ENCODE measurements at places on chromosomes 5 and 9.

DNA sequence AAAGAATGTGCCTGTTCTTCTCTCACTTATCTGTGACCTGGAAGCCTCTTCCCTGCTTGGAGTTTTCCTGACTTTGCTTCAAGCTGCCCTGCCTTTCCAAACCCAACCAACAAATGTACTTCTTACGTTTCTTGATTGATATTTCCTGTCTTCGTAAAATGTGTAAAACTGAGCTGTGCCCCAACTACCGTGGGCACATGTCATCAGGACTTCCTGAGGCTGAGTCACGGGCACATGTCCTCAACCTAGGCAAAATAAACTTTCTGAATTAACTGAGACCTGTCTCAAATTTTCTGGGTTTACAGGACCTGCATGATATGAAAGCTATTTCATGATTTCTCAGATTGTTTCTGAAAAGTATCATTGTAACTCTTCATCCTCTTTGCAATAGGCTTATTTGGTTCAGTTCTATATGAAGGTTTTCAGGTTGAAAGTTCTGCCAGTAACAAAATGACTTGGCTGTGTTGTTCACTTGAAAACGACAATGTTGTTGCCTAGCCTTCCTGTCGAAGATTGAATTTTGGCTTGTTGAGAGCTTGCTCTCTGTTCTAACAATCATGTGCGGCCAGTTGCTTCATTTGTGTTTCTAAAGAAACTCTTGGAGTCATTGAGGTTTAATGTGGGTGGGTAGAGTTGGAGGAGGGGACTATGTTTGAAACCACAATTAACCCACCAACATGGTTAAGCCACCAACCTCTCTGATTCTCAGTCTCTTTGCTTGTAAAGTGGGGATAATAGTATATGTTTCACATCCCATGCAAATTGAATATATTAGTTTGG, 145.6 kb downstream of the FBXL7 start:
- no peak for DNase-seq

DNA sequence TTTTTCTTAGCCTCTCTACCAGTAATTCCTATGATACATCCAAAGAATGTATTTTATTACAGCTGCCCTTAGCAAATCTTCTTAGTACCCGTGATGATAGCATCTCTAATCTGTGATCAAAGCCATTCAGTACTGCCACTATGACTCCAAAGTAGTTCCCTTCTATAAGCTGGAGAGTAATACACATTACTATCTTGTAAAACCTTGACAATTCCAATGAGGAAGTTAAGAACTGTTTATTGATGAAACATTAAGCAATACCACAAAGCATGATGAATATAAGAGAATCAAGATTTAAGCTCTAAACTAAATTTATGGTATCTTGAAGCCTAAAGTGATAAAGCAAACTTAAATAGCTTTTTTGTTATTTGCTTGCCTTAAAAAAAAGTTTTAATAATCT, 86.1 kb downstream of the SMIM23 start:
- no peak for DNase-seq

- no peak for DNase-seq
Observed at GRCh38 chr9:119844431-119844830, 475.2 kb upstream of the BRINP1 start.

DNA sequence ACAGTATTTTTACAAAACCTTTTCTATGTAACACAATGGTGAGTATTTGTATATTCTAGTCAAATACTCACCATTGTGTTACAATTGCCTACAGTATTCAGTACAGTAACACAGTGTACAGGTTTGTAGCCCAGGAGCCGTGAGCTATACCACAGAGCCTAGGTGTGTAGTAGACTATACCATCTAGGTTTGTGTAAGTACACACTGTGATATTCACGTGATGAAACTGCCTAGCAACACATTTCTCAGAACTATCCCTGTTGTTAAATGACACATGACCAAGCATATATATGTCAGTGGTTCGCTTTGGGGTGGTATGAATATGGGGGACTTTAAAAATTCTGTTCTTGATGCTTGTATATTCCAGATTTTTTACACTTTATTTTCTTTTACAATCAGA, 21.3 kb downstream of the SH3PXD2B start:
- no peak for DNase-seq

GRCh38 chr5:8329773-8330172, 460.8 kb downstream of the MTRR start:
- no peak for DNase-seq

DNA sequence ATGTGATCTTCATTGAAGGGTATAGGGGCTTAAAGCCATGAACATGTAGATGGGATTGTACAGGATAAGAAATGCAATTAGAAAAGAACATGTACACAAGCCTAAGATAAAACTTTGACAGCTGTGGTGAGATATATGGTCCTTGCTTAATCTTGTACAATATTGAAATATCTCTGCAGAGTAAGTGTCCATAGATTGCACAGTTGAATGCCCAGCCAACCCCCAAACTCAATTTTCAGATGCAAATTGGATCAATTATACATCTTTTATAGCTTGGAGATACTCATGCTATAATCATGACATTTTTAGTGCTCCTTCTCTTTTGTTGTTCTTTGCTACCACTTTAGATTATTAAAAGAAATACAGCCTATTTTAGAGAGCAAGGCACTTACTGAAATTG, 59.5 kb upstream of the CHSY3 start:
- no peak for DNase-seq

DNA sequence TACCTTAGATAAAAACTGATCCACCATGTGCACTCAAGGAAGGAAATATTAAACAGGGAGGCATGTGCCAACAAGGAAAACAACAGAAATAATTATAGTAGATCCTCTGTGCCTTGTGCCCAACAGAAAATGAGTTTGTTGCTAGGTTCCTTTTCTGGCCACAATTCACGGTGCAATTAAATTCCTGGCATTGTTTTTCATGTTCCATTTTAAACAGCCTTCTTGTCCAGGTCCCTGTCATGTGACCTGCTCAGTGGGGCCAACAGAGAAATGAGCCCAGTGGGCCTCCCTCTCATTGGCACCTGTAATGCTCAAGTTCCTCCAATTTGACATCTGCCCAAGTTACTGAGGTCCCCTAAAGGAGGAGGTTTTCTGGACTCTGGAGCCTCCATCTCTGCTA, 56.5 kb downstream of the SPOCK1 start:
- DNase-seq = no peak

DNA sequence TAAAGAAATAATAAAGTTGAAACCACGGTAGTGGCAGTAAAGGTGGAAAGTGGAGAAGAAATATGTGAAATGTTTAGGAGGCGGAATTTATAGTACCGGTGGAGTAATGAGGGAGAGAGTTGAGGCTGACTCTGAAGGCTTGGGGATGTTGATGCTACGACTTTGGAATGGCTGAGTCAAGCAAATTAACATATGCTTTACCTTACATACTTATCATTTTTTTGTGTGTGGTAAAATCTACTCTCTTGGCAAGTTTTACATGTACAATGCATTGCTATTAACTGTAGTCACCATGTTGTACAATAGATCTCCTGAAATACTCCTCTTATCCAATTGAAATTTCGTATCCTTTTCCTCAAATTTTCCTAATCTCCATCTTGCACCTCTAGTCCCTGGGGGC, 179.0 kb downstream of the TAF11L14 start:
- no peak for DNase-seq

DNA sequence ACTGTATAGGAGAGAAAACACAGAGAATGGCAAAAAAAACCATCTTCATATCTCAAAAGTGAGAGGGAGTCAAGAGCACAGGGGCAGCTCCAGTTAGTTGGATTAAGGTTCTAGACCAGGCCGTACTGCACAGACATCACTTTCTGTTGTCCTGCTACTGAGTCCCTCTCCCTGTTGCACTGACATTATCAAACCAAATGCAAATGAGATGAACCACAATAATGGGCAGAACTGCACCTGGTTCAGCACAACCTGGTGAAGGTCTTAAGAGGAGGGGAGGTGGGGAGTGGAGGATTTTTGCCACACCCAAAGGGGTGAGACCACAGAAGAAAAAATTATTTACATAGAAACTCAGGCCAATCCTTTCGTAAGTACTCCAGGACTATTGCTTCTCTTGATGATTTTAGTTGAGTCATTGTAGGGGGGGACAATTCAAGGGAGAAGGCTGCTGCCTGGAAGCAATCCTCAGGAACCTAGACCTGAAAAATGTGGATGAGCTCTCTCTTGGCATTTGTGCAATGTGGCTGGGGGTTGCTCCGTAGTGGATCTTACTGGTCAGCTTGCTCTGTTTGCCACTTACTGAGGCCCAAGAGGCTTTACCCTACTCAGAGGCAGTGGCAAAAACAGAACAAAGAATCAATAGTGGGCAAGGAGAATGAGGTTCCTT, 94.5 kb upstream of the PPP1R2B start:
- no peak for DNase-seq

- DNase-seq = no peak
Observed at GRCh38 chr5:31078956-31079355, 114.5 kb upstream of the CDH6 start.

- DNase-seq = no peak
Observed at GRCh38 chr9:123238365-123238764, 30.0 kb downstream of the STRBP start.

DNA sequence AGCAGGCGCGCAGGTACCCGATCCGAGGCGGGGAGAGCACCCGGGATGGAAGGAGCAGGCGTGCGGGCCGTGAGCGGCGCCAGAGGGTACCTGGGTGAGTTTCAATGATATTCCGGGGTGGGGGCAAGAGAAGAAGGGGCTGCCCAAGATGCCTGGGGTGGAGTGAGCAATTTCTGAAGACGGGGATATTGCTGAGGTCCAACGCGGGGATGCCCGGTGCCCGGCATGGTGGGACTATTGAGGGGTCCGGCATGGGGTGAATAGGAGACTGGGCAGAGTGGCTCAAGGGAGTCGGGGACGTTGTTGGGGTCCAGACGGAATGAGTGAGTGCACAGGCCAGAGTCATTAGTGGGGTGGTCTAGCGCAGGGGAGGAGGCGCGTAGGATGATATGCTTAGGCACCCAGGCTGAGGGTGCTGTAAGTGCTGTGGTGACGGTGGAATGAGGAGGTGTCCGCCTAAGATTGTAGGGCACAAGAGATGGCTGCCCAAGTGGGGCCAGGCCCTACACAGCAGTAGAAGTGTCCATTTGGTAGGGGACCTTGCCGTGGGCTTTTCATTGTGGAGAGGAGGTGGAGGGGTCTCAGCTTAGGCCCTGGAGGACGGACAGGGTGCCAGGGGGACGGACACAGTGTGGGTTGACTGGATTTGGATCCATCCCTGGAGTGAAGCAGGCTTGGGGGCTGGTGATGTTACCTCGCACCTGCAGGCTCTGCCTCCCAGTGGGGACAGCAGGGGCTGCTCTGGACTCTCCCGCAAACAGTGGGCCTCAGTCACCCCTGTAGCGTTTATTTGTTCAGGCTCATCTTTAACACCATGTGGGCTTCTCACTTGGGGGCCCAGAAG, 719 bp downstream of the MIGA2 start:
- no peak for DNase-seq

DNA sequence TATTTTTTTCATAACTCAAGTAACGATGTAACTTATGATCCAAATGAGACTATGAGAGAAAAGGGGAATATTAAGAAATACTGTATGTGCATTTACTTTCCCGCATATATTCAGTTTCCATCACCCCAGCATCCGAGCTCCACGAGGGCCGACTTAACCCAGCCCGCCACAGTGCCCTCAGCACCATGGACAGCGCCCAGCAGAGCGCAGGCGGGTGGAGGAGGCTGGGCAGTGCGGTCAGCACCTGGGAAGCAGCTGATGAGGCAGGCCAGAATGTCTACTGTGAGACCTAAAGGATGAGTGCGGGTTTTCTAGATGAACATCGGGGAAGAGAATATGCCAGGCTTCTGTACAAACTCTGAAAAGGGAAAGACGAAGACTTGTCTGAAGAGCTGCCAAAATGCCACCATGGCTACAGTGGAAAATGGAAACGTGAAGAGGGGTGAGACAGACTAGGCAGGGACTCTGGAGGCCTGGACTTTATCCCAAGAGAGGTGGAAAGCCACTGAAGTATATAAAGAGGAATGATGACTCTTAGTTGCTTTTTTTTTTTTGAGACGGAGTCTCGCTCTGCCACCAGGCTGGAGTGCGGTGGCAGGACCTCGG, 34.5 kb upstream of the MED27 start:
- no peak for DNase-seq

DNA sequence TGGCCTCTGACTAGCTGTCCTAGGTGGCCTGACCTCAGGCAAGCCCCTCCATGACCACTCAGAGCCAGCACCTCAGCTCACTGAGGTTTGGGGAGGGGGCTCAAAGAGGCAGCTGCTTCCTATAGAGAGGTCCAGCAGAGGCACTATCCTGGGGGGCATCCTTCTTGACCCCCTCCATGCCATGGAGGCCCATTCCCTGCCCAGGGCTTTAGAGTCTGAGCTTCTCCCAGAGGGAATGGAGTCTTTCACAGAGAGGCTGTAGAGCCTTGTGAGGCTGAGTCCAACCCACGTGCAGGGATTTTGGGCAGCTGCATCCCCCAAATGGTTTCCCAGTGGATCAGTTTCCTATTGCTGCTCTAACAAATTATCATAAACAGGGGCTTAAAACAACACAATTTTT, 16.9 kb downstream of the IRF1 start:
- no peak for DNase-seq

DNA sequence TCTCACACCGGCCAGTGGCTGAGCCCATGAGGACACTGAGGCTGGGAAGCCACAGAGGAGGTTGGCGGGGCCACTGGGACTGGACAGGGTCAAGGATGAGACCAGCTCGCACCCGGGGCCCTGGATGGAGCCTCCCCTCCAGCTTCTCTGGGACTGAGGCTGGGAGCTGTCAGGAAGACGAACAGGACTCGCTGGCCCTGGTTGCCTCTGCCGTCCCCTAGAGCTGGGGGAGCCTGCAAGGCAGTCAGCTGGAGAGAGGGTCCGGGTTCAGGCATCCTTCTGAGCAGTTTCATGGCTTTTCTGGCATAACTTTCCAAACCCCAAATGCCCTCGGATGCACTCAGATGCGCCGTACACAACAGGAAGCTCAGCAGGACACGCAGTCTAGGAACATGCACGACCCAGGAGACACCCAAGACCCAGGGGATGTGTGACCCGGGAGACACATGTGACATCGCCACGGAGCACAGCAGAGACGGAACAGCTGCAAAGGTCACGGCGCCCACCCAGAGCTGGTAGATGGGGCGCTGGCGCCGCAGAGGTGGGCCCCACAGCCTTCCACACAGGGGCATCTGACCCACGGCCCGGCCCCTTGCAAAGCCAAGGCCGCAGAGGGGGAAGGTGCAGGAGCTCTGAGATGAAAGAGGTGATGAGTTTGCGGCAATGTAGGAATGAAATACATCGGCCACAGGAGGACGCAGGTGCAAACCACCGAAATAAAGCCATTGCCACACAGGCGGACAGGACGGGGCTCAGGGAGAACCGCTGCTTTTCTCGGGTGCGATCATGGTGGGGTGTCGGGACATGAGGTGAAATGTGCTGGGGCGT, 17.1 kb downstream of the TPPP start:
- no peak for DNase-seq

GRCh38 chr9:2655411-2655901, 33.9 kb downstream of the VLDLR start:
- DNase-seq = no peak

GRCh38 chr5:109105631-109106267, 304.0 kb downstream of the PJA2 start:
- DNase-seq = no peak

GRCh38 chr9:38649731-38650363, 29.5 kb upstream of the ANKRD18A start:
- DNase-seq = no peak

GRCh38 chr9:19378164-19378563, 1.9 kb downstream of the RPS6 start:
- DNase-seq = no peak
